ENCODE measurements at places on chromosomes 5 and 9.

GRCh38 chr5:100841358-100842076 is 61.6 kb downstream of the ST8SIA4 start:
- peak; percentile 25 for DNase-seq

GRCh38 chr9:6864102-6864501 is 106.3 kb downstream of the KDM4C start:
- no peak for DNase-seq

DNA sequence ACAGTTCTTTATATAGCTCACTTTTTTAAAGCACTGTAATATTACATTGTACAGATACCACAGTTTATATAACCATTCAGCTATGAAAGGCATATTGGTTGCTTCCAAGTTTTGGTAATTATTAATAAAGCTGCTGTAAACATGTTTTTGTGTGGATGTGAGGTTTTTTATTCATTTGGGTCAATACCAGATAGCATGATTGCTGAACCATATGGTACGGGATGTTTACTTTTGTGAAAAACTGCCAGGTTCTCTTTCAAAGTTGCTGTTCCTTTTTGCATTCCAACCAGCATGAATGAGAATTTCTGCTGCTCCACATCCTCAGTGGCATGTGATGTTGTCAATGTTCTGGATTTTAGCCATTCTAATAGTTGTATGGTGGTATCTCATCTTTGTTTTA is 439.6 kb upstream of the NMUR2 start:
- no peak for DNase-seq

- DNase-seq = no peak
Observed at GRCh38 chr5:116404016-116404415, 170.6 kb downstream of the SEMA6A start.

- no peak for DNase-seq
Observed at GRCh38 chr5:174380311-174380710, 334.8 kb downstream of the NSG2 start.

- peak; percentile 50 for DNase-seq
Observed at GRCh38 chr9:136947955-136948510, 3.0 kb downstream of the C8G start.

DNA sequence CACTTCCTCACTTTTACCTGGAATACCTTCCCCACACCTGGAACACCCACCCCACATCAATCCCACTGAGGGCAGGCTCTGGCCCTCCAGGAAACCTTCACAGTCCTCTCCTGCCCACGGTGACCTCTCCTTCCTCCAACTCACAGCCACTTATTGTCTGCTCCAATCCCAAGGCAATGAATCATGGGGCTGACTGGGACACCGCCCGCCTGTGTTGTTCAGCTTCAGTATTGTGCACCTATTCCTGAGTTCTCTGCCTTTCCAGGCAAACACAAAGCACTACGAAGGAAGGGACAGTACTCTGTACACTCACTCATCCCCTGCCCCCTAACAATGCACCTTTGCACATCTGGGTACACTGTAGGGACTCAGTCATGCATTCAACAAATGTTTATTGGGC is 7.3 kb downstream of the PCDH1 start:
- no peak for DNase-seq

DNA sequence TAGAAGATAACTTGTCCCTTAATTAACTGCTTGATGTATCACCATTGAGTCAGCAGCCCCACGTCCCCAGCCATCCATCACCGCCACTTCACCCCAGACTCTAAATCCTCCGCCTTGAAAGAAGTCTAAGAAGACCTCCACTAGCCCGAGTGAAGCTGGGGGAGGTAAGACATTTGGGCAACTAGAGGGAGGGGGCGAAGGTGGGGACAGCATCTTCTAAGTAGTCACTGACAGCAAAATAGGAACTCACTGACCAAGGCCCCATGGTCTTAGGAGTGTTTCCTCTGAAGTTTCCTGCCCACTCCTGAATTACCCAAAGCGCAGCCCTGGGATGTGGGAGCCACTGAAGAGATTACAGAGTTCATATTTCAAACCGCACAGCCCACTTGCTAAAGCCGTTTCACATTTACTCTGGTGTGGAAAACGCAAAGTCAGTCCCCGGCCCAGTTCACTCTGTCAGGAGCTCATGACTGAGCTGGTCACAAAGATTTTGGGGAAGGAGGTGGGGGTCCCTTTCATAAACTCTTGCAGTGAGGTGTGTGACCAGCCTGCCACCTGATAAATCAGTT is 107.4 kb downstream of the LHFPL2 start:
- DNase-seq = no peak

- no peak for DNase-seq
Observed at GRCh38 chr5:33367416-33367815, 73.3 kb upstream of the TARS1 start.

- no peak for DNase-seq
Observed at GRCh38 chr5:38467353-38468040, 88.9 kb downstream of the LIFR start.

DNA sequence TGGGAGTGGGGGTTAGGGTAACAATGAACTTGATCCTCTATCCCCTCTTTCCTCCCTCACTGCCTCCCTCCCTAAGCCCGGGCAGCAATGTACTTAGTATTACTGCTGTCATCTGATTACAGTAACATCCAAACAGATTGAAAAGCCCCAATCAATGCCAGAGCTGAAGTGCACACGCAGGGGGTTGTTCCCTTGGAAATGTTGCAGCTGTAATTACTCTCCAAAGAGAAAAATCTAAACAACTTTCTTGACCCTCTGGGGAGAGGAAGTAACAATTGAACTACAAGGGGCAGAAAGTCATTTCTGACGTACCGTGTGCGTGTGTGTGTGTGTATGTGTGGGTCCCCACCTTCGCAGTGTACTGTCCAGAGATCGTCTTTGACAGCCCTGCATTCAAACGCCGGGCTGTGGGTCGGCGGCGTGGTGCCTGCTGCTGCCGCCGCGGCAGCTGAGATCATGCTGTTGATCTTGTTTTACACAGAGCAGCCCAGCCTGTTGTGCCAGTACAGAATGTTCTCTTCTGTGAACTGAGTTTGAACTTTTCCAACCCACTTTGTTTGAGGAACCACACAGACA is 66.0 kb upstream of the KLF9 start:
- no peak for DNase-seq

DNA sequence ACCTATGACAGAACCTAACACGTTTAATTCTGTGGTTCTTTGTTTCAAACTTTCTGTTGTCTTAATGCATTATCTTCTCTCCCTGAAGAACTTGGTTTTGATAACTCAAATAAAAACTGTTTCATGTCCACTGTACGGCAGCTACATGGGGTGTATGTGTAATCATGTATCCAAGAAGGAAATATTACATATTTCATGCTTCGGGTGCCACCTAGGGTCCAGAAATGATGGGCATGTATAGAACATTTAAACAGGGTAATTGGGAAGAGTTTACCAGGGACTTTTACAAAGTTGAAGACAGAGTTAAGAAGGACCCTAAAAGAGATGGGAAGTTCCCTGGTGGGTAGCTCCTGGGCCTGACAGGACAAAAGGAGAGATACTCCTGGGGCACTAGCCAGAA is 291.3 kb downstream of the FBXL7 start:
- no peak for DNase-seq

- DNase-seq = no peak
Observed at GRCh38 chr5:72337159-72337558, 17.0 kb downstream of the PTCD2 start.

DNA sequence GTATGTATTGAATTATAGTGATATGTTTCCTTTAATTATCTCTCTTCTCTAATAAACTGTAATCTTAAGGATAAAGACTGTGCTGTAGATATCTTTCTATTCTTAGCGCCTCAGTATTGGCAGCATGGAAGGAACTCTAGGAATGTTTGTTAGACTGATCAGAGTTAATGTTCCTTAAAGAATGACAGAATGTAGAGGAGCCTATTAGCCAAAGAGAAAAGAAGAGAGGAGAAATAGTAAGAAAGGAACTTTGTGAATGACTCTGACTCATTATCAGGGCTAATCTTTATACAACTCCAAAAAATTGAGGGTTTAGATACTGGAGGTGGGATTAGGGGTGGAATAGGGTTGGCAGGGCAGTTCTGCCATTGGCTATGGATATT is 59.0 kb upstream of the NUDT12 start:
- no peak for DNase-seq
